GM12891 (cell line): ENCODE measurements at places on chromosomes 1 and 21.

GRCh38 chr1:168920456-168921094 lies 185.9 kb upstream of the ATP1B1 start:
- DNase-seq, result no peak

GRCh38 chr1:77063118-77063517 lies 156.1 kb downstream of the PIGK start:
- DNase-seq, result no peak

DNA sequence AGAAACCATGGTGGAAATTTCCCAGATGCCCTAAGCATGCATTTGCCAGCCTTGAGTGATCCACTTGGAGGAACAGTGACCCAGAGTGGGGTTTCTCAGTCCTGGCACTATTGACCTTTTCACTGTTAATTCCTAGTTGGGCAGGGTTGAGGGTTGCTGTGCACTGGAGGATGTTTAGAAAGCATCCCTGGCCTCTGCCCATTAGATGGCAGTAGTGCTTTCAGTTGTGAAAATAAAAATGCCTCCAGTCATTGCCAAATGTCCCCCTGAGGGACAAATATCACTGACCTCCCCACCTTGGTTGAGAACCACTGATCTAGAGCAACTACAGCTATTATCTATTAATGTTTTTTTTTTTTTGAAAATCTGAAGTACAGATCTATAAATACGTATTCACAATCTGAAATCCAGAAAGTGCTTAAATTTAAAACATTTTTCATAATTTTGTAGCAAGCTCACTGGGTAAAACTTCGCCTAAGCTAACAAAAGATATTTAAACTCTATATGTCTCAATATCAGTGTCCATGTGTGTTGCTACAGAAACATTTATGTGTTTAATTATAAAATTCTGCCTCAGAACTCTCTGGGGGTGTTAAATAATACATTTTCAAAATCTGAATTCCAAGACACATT lies 27.3 kb downstream of the F3 start:
- DNase-seq, result no peak

DNA sequence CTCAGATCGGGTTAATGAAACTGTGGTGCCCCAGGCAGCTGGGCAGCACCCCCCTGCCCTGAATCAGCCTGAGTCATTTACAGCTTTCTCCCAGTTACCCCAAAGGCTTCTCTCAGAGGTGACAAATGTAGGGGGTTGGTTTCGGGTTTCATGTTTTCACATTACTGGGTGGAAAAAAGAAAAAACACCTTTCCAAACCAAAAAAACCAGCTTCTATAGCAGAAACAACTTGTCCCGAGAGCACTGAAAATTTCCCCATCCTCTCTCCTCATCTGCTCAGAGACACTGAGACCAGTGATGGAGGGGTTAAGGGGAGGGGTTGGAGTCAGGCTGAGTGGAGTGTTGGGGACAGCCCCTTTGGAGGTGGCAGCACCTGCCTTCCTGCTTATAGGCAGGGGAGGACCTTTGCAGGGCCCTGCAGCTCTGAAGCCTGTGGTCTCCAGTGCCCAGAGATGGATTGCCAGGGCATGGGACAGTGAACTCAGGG lies 15.6 kb downstream of the UTP11 start:
- DNase-seq, result no peak
